ENCODE measurements at places on chromosomes 11 and 22. TPM values are rescaled to one million over a fixed set of nuclear protein-coding genes. Genes with fewer than 3 reads are reported as not detected.

SYT9 gene
- not detected for total RNA-seq

DNA sequence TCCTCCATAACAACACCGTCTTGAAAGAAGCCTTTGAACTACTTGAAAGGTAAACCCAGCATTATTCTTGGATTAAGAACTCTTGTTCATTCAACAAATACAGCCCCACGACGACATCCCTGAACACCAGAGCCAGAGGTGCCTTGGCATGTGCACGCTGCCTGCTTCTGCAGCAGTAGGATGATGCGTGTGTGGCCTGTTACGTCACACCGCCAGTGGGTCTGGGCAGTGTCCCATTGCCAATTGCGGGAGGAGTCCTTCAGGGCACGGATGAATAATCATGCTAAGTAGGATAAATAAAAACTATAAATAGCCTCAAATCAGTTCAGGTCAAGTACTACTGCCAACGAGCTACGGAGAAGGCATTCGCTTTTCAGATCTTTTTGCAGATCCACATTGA is 380.5 kb downstream of the SHANK2 start:
- DNase-seq = no peak
- H3K4me3 ChIP-seq = no peak overlapping the region
- H3K27me3 ChIP-seq = no peaks in the 10 kb centered on the region
- H3K36me3 ChIP-seq = no peaks in the 10 kb centered on the region

DNA sequence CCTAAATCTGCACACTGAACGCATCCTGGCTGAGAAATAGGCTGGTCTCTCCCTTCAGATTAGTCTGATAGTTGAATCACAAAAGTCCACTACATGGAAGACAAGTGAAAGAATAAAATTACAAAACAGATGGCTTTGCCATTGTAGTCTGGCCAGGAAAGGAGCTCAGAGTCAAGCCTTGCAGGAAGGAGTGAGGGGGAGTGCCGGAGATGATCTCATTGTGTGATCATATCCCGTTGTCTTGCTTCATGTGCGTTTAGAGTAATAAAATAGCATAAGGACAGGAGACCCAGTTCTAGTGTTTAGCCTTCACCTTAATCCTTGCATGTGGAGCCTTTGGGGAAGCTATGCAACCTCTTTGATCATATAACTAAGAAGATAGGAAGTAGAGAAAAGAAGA is 666.7 kb upstream of the RAG2 start:
- no peaks in the 10 kb centered on the region for H3K36me3 ChIP-seq
- no peak for DNase-seq

DNA sequence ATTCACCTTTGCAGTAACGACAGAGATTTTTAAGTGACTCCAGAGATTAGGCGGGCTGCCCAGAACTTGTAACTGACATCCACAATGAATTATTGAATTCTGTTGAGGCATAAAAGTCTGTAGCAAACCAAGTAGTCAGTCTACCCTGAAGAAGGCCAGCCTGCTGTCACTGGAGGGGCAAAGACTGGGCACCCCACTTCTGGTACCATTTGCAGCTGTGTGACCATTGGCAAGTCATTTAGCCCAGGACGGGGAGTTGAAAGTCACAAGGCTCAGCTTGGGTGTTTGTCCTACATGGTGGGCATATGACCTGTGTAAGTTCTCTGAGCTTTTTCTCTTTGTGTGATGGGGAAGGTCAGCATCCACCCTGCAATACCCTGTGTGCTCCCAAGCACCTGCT is 119.4 kb downstream of the ARHGAP8 start:
- H3K4me3 ChIP-seq = no peak overlapping the region
- no peak overlapping the region for H3K27ac ChIP-seq
- no peaks in the 10 kb centered on the region for H3K27me3 ChIP-seq
- H3K36me3 ChIP-seq = no peaks in the 10 kb centered on the region

GRCh38 chr11:36139767-36140166 is 149.5 kb downstream of the COMMD9 start:
- DNase-seq = no peak
- no peaks in the 10 kb centered on the region for H3K4me1 ChIP-seq
- no peak overlapping the region for H3K4me3 ChIP-seq
- peaks cover 17% of the 10 kb centered on the region for H3K36me3 ChIP-seq
